Diencephalon (tissue), 1 donor: ENCODE measurements at places on chromosomes 4 and X. TPM values are rescaled to one million over a fixed set of nuclear protein-coding genes. Genes with fewer than 3 reads are reported as not detected.

AMOT gene
- 19.1 TPM for total RNA-seq

CRLF2 gene
- total RNA-seq, result not detected

RNF128 gene
- total RNA-seq, result 7.2 TPM

TKTL2 gene
- total RNA-seq, result 0.46 TPM

HSFX4 gene
- total RNA-seq, result not detected

MYOZ2 gene
- total RNA-seq, result 1.8 TPM

LINC00632 gene
- total RNA-seq, result 79.8 TPM

VAMP7 gene
- 36.9 TPM for total RNA-seq
